Hindlimb muscle (tissue), 1 donor: ENCODE measurements at places on chromosomes 13 and 19. TPM values are rescaled to one million over a fixed set of nuclear protein-coding genes. Genes with fewer than 3 reads are reported as not detected.

The KCNRG gene
- 1.1 TPM for polyA plus RNA-seq

The HIF3A gene
- 412 TPM for polyA plus RNA-seq

The SMIM44 gene
- polyA plus RNA-seq, result not detected

The OSCAR gene
- 0.65 TPM for polyA plus RNA-seq

The LSR gene
- polyA plus RNA-seq, result 5.3 TPM

The MRI1 gene
- 28.4 TPM for polyA plus RNA-seq

The ZNF549 gene
- polyA plus RNA-seq, result 7.2 TPM

The PRODH2 gene
- polyA plus RNA-seq, result 0.12 TPM

The NLRP5 gene
- not detected for polyA plus RNA-seq

The PCSK4 gene
- 1.9 TPM for polyA plus RNA-seq

The BICRA gene
- 13.4 TPM for polyA plus RNA-seq

The ERICH6B gene
- polyA plus RNA-seq, result 1.3 TPM

DNA sequence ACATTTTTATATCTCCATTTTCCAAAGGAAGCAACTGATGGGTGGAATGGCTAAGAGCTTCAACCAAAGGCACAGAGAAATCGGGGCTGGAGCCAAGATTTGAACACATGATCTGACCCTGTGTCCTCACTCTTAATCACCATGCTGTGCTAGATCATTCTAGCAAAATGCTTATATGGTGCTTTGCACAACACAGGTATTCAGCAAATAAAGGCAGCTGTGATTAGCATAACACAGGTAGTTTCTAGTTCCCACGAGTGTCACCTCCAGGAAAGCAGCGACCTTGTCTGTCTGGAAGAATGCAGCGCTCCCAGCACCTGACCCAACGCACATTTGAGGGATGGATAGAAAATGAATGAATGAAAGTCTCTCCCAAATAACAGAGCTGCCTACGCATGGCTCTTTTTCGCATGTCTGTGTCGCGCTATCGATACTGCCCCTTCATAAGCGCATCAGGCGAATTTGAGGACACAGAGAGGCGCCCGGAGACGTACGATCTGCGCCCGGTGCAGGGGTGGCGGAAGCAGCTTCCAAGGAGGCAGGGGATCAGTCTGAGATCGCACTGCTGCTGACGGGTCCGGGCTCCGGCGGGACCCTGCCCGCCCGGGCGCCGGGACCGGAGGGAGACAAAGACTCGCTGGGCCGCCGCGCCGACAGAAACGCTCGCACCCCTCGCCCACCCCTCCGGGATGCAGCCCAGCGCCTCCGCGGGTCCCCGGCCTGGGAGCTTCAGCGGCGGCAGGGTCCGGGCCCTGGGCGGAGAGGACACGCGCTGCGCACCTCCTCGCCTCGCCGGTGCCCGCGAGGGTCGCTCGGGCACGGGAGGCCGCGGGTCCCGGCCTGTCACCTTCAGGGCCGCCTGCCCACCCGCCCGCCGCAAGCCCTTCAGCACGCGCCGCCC, 609 bp downstream of the EPS15L1 start:
- no peak for DNase-seq

GRCh38 chr13:43081866-43082265, 58.5 kb downstream of the DNAJC15 start:
- DNase-seq, result no peak

DNA sequence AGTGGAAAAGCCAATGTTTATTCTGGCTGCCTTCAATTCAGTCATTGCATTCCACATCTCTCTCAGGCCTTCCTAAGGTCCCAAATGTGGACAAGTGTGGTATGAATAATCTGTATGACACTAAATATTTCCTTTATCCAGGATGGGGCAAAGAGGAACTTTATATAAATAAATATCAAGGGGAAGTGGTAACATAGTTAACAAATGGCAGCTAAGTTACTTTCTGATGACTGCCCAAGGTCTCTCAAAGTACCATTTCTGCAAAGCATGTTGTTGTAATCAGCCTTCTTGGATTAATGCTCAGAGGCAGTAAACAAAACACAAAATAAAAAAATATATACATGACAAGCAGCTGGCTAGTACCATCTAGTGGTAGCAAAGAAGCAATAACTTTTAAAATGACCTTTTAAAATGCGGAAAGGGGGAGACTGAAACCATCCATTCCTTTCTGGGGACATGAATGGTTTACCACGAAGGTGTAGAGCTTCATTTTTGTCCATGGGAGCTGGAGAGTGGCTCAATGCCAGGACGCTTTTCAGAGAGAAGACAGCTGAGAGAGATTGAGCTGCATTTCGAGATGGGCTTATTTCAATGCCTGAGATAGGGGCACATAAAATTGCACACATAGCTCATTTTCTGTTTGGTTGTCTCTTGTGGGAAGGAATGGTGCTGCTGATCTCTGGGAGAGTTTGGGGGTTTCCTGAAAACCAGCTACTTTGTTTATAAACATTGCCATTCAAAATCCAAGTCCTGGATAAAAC, 259.2 kb downstream of the RFC3 start:
- peak; percentile 11 for DNase-seq

- DNase-seq, result no peak
Observed at GRCh38 chr19:4414144-4414799, 11.8 kb downstream of the CHAF1A start.

DNA sequence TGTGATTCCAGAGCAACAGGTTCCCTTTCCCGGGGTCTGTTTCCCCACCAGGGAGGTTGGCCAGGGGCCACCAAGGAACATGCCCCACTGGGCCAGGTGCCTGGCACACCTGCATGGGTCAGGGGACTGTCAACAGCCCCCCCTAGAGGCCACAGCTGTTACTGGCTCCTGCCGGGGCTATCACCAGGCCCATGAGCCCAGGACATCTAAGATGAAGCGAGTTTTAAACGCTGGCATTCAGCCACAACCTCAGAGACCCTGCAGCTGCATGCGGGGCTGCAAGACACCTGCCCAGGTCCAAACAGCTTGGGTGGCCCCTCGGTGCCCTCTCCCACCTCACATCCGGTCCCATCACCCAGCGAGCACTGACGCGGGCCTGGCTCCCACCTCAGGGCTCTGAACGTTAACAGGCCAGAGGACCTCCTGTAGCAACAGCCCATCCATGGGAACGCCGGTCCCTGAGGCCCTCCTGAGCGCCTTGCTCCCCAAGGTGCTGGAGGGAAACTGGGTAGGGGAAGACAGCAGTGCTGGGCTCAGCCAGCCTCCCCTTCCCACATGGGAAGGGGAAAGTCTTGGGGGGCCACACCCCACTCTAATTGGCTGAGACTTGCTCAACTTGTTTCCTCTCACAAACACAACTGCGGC, 12.0 kb downstream of the KHSRP start:
- no peak for DNase-seq

DNA sequence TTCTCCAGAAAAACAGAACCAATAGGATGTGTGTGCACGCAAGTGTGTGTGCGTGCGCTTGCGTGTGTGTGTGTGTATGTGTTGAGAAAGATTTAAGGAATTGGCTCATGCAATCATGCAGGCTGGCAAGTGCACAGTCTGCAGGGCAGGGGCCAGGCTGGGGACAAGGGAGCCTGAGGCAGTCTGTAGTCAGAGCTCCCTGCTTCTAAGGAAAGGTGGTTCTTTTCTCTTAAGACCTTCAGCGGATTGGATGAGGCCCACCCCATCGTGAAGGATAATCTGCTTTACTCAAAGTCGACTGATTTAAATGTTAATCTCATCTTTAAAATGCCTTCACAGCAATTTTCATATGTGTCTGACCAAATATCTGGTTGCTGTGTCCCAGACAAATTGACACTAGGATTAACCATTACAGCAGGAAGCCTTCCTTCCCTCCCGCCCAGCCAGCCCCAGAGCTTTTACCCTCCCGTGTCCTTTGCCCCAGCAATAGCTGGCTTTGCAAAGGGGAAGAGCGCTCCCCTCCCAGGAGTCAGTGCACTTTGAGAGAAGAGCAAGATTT, 15.0 kb upstream of the NAXD start:
- no peak for DNase-seq

- no peak for DNase-seq
Observed at GRCh38 chr13:42011601-42012350, 36.7 kb upstream of the DGKH start.

DNA sequence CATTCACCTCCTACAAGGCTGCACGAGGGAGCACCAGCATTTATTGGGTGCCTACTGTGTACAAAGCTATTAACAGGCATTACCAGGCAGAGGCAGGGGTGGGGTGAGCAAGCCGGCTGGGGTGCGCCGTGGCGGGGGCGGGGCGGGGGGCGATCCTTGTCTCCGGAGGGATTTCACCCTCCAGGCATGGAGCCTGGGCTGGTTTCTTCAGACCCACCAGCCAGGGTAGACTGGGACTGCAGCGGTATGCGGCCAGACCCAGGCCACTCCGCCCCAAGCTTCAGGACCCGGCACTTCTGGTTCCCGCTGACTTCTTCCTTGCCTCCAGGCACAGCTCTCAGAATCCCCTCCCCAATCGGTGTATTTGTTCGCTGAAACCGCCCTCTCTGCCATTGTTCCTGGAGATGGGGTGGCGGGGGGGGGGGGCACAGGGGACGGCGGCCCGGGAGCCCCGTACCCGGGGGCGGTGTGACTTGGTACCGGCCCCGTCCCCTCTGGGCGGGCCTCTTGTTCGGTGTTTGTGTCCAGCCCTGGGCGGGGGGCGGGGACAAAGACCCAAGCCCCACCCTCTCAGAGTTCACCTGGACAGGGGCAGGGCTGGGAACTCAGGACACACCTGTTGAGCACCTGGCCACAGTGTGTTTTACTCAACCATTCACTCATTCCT, 14.4 kb downstream of the TJP3 start:
- DNase-seq, result no peak

GRCh38 chr19:34313188-34313587, 51.8 kb upstream of the GPI start:
- DNase-seq, result no peak

- DNase-seq, result no peak
Observed at GRCh38 chr13:113926951-113927660, 46.8 kb downstream of the C13orf46 start.

- no peak for DNase-seq
Observed at GRCh38 chr19:13705928-13706447, 58.3 kb upstream of the MRI1 start.

DNA sequence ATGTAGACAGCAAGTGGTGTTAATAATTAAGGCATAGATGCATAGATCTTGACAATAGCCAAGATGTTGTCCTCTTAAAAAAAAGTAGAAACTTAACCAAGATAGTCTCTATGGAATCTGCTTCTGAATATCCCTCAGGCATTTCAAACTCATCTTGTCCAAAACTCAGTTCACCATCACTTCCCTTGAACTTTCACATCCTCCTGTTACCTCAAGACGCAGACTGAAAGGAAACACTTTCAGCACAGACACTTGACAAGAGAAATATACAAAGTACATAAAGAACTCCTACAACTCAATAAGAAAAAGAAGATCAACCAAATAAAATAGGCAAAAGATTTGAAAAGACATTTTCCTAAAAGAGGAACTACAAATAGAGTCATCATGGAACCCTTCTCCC, 451.1 kb downstream of the FOXO1 start:
- DNase-seq, result no peak

DNA sequence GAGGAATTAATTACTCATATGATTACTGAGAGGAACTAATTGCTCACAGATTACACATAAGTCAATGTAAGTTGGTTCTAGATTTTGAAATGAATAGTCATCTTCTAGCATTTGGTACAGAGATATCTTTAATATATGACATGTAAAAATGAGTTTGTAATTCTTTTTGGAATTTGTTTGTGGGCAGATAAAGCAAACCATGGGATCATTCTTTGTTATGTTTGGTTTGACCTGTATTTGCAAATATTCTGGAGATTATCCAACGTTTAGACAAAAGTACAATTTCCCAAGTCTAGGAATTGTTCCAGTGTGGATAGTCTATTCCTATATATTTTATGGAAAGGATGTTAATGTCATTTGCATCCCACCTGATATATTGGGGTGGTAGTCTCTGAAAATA, 309.6 kb upstream of the EDNRB start:
- no peak for DNase-seq

DNA sequence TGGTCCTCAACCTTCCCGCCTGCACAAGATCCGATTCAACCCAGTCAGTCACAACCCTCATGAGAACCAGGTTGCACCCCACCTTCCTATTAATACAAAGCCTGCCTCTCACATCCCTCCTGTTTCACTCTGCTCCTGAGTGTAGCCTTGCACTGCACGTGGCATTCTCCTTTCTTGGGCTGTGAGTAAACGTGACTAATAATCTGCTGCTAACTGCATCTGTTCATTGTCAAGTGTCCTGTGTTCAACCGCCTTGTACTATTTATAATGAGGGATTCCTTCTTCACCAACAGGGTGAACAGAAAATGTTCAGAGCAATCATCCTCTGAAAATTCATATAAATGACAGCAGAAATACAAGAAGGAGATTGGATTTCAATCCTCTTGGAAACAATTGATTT, 1608.2 kb downstream of the SLITRK5 start:
- DNase-seq, result no peak

- DNase-seq, result no peak
Observed at GRCh38 chr13:23867027-23867491, 22.1 kb downstream of the MIPEP start.

GRCh38 chr13:74452176-74452575, 318.0 kb upstream of the KLF12 start:
- DNase-seq, result no peak

DNA sequence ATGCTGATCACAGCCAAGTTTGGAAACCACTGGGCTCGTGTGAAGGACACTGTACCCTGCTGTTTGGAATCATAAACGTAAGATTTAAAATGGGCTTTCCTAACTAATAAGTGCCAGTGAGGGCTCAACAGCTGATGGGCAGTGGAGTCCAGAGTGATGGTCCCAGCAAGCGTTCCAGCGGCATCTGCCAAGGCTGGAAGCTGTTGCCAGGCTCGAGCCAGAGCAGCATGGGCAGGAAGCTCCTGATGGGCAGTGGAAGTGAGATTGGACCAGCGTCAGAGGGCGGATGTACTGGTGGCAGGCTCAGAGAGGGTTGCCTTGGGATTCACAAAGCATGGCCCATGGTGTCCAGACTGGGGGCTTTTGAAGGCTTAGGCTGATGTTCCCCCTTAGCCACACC, 30.2 kb downstream of the COL4A2 start:
- no peak for DNase-seq

DNA sequence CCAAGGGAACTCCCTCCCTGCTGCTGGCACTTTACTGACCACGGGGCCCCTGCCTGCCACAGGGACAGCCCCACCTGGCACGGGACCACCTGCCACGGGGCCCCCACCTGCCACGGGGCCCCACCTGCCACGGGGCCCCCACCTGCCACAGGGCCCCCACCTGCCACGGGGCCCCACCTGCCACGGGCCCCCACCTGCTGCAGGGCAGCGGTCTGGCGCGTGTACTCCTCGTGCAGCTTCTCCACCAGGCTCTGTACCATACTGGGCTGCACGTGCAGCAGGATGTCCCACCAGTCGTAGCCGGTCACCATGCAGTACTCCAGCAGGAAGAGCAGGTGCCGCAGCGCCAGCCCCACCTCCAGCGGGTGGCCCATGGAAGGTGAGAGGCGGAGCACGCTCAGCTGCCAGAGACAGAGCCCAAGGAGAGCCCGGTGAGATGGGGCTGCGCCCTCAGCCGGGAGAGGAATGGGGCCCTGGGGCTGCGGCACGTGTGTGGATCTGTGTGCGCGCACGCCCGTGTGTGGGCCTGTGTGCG, 16.1 kb downstream of the MED16 start:
- no peak for DNase-seq

GRCh38 chr13:42393573-42394360, 121.8 kb downstream of the AKAP11 start:
- DNase-seq, result no peak
